ENCODE measurements at places on chromosomes 5 and 9.

DNA sequence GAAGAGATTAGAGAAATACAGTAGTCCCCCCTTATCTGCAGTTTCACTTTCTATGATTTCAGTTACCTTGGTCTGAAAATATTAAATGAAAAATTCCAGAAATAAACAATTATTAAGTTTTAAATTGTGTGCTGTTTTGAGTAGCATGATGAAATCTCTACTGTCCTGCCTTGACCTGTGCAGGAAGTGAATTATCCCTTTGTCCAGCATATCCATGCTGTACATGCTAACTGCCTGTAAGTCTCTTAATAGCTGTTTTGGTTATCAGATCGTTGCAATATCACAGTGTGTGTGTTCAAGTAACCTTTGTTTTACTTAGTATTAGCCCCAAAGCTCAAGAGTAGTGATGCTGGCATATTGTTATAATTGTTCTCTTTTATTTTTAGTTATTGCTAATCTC lies 11.2 kb upstream of the JAK2 start:
- no peak for DNase-seq

GRCh38 chr5:138536665-138537315 lies 6.2 kb downstream of the ETF1 start:
- no peak for DNase-seq

DNA sequence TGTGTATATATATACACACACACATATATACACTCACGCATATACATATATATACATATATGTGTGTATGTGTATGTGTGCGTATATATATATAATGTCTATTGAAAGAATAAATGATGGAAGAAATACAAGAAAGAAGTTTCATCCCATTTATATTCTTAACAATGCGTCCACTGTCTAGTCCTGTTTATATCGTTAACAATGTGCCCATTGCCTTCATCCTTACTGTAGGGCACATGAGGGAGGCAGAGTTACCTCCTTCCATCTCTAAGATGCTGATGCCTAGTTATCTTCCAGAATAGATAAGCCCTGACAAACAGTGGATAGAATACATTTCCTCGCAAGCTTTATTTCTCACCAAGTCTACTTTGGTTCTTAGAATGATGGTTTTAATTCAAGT lies 389.8 kb upstream of the SEMA6A start:
- DNase-seq, result no peak

DNA sequence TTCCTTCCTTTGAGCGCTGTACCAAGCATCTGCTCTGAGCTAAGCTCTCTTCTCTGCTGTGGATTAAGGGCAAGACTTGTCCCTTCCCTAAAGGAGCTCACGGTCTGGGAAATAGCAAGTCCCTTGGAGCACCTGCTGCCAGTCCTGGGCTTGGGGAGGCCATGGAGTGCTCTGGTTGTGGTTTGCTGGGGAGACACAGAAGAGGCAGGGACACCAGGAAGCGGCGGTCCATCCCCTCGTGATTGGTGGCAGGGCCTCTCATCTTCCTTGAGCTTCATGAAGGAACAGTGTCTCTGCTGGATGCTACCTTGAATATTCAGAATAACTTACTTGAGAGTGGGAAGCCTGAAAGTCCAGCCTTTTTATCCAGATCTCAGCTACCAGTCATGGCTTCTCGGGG lies 35.3 kb downstream of the COL5A1 start:
- no peak for DNase-seq

GRCh38 chr9:27362447-27363210 lies 65.7 kb upstream of the EQTN start:
- DNase-seq, result no peak

- DNase-seq, result no peak
Observed at GRCh38 chr9:71271602-71272001, 150.2 kb upstream of the TRPM3 start.

GRCh38 chr5:3311433-3311832 lies 284.2 kb upstream of the IRX1 start:
- DNase-seq, result no peak

DNA sequence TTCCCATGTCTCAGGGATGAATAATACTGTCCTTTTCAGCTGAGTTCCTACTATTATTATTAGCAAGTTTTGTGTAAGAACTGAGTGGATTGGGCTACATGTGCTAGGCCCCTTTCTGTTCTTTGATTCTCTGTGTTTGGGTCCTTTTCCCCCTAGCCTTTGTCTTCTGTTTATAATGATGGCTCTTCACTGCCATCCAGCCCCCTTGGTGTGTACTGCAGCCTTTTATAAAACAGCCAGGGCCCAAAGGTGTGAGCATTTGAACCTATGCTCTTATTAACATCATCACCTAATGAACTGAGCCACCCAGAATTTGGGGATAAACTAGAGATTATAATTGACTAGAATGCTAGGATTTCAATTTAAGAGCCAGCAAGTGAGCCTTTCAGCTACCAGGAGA lies 52.6 kb downstream of the PLAC8L1 start:
- DNase-seq, result no peak

DNA sequence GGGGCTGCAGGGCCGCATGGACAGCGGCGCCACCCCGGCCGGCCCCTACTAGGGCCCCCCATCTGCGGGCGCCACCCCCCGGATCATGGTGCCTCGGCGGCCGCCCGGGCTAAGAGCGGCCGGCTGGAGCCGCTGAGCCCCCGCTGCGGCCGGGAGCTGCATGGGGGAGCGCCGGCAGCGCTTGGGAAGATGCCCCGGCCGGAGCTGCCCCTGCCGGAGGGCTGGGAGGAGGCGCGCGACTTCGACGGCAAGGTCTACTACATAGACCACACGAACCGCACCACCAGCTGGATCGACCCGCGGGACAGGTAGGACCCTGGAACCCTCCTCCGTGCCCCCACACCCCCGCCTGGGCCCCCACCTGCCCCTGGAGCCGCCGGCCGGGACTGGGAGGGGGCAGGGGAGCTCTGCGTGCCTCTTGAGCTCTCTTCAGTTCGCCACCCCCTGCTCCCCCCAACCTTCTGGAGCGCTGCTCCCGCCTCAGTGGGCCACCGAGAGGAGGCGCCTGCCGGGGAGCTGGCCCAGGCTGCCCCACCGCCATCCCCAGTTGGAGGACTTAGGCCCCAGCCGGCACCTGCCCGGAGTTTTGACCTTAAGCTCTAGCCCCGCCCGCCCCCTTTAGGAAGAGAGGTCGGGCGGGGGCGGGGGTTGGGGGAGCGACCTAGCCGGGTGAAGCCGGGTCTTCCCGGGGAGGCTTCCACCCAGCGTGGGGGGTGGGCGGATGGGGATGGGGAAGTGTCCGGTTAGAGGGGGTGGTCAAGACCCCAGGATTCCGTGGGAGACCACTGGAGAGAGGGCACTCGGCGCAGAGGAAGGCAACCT lies 730 bp downstream of the WWC1 start:
- no peak for DNase-seq

DNA sequence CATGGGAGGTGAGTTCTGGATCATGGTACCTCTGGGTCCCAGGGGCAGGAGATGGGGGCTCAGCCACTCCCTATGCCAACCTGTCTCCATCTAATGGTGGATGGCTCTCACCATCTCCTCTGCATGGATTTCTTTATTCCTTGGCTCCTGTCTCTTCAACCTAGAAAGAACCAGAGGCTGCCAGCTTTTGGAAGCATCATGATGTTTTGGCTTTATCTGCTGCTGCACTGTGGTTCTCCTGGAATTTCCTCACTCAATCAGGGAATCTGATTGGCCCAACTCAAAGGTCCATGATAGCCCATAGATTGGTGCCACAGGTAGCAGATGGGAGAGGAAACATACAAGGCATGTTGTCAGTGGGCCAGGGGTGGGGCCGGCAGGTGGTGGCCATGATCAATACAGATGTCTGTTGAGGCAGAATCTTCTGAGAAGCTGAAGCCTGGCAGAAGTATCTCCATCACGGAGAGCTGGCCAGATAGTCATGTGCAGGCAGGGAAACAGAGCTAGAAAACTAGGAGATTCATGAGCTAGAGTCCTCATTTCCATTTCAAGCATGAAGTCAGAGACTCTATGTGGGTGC lies 158.2 kb downstream of the MACROH2A1 start:
- no peak for DNase-seq

GRCh38 chr5:161547406-161547737 lies 847 bp upstream of the GABRB2 start:
- no peak for DNase-seq

Data from stimulated activated CD4-positive, alpha-beta T cell treated with anti-CD3 and anti-CD28 coated beads, Interleukin-1b, Interleukin-23, amount 100 ng/mL, for 1 hour (primary cell).